Stimulated activated CD8-positive, alpha-beta memory T cell treated with anti-CD3 and anti-CD28 coated beads, Interleukin-4, amount 100 ng/mL, for 1 hour (primary cell): ENCODE measurements at places on chromosomes 5 and 9.

DNA sequence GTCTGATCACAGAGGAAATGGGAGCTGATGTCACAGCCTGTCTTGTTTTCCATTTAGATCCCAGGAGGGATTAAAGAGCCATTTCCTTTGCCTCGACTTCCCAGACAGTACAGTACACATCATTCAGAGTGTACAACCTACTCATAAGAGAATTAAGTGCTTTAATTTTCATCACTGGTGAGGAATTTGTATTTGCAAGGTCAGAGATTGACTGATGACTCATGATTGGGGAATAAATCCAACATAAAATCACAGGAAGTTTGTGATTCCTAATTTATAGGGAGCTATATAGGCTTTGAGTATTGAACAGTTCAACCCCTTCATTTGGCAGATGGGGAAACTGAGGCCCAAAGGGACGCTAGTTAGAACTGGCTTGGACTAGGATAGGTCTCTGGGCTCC lies 4.1 kb upstream of the TOMM5 start:
- DNase-seq = no peak

DNA sequence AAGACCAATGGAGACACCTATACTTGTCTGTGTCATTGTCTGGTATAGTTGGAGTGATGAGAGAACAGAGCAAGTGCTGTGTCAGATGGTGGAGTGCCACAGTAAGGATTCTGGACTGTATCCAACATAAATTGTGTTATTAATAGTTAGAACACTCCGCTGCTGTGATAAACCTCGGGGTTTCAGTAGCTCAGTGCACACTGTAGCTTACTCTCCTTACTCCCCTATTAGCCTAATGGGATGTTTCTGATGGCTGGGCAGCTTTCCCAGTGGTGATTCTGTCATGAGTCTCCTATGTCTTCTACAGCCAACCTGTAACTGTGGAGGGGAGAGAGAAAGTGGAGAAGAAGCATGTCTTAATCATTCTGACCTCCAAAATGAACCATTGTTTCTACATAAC lies 127.6 kb upstream of the PTCH1 start:
- no peak for DNase-seq

DNA sequence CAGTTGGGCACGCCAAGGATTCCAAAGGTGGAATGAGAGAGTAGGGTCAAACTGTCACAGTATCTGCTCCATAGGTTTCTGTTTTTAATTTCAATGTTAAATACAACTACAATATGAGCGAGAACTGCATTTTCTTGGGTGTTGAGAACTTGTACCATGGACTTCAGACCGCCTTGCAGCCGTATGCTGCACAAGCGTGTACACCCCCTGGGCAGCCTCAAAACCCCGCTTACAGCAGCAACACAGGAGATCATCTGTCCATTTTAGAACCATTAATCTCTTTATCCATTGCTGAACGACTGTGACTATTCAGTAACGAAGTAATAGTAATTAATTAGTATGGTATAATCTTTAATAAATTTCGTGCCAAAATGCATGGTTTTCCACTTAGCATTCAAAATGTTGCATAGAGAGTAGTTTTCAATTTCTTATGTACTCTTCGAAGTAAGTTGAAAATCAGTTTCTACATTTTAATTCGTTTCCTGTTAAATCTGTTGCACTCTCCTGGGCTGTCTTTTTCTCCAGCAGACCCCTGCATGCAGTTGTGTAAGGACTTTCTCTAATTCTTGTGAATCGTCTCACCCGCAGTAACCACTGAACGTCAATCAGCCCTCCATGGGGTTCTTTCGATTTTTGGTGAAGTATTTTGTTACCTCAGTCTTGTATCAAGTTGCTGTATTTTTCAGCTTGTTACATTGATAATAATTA lies 42.0 kb upstream of the GARNL3 start:
- DNase-seq = no peak

- no peak for DNase-seq
Measured at GRCh38 chr9:131019388-131020239, 10.6 kb downstream of the LAMC3 start.

GRCh38 chr9:94916956-94917355 lies 190.5 kb downstream of the AOPEP start:
- DNase-seq = no peak
